ENCODE measurements at places on chromosomes 2 and 18.
A peak's percentile ranks its signal among the peaks of the same experiment; 100 is the strongest.

GRCh38 chr2:128808462-128809258 is 490.0 kb upstream of the HS6ST1 start:
- DNase-seq, result no peak

GRCh38 chr2:239714116-239714515 is 311.0 kb downstream of the NDUFA10 start:
- DNase-seq, result no peak

DNA sequence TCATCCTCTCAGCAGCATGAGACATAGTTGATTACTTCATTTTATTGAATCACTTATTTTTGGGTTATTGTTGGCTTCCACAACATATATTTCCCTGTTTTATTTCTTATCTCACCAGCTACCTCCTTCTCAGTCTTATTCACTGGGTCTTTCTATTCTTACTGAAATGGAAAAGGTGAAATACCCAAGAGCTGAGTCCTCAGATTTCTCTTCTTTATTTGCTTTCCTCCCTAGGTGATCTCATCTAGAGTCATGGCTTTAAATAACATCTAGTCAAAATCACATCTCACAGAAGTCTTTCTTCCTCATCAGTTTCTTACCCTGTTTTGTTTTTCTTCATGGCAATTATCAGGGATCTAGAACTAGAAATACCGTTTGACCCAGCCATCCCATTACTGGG is 105.0 kb upstream of the RBBP8 start:
- DNase-seq, result no peak

DNA sequence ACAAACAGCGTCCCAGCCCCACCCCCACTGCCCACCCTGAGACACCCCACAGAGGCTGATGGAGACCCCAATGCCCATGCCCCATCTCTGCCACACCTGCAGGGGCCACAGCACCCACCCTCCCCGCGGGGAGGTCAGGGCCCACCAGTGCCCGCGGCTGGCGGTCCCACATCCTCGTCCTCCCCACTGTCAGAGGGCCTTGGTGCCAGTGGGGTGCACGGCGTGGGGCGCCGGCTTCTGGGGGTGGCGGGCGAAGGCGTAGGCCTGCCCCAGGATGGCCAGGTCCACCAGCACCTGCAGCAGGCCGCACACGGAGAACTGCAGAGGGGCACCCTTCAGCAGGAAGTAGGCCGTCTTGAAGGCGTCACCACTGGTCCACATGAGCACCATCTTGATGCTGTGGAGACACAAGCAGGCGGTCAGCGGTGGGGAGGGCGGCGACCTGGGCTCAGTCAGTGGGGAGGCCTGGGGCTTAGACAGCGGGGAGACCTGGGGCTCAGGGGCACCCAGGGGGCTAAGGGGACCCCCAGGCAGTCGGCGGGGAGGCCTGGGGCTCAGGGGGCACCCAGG is 47.6 kb downstream of the SLC66A2 start:
- DNase-seq, result no peak

DNA sequence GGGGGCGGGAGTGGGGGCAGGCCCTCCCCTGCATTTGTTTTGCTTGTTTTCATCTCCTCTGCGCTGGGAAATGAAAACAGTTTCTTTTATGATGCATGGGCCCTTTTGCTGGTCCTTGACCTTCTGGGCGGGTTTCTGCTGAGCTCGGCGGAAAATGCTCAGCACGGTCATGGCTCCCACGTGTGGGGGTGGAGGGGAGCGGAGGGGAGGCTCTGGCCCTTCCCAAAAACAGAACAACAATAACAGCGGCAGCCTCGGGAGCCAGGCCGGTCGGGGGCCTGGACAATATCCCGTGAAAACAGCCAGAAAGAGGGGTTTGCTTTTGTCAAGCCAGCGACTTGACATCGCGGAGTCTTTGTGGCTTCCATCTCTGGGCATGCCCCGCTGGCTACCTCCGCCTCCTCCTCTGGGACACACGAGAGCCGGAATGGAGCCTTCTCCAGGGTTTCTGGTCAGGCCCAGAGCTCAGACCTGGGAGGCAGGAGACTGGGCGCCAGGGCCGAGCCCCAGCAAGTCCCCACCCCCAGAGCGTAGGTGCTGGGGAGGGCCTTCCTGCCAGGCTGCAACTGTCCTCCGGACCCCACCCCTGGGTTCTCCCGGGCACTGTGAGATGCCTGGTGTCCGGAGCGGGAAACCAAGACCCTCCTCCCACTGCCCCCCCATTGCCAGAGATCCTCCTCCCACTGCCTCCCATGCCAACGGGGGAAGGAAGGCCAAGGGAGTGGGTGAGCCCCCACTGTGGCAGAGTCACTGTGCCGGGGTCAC is 35.9 kb upstream of the SNED1 start:
- no peak for DNase-seq

DNA sequence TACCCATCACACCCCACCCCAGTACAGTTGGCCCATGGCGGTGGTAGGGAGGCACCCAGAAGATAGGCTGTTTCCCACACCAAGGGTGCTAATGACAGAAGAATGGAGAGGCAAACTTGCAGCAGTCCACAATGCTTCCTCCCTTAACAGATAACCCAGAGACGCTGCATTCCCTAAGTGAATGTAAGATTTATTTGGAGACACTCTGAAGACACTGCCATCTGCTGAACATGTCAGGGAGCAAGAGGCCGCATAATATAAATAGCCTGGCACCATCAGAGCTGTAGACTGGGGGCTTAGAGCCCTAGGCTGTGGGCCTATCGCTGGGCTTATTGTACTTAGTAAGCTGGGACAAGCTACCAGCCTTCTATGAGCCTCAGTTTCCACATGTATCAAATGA is 2.2 kb upstream of the IWS1 start:
- peak; percentile 31 for DNase-seq

GRCh38 chr18:58541789-58542425 is 87.0 kb downstream of the ALPK2 start:
- DNase-seq, result no peak

GRCh38 chr2:112618383-112618782 is 27.4 kb upstream of the SLC20A1 start:
- DNase-seq, result no peak

GRCh38 chr2:9341337-9341887 is 81.9 kb downstream of the ITGB1BP1 start:
- no peak for DNase-seq

- DNase-seq, result no peak
These were observed 31.9 kb upstream of the RPIA start for GRCh38 chr2:88659538-88659915.

- peak; percentile 92 for DNase-seq
These were observed 33.5 kb upstream of the SPRED2 start for GRCh38 chr2:65465857-65466256.

DNA sequence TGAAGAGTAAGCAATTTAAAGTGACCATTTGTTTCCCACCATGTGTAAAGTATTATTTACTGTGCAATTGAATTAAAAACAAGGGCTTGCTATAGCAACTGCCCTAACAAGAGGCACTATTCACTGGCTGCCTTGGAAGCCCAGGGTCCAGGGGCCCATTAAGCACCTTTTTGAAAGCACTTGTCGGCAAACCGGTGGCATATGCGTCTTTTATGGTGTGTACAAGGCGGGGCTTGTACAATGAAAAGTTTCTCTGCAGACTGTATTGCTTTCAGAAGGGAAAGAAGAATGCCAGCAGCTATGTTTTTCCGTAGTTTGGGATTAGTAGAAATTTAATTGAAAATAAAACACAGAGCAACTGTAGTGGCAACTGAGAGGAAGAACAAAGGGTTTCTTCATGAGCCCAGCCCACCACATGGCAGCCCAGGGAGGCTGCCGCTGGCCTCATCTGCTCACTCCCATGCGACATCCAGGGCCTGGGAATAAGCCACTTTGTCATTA is 279.5 kb upstream of the PARD3B start:
- peak; percentile 59 for DNase-seq

- DNase-seq, result no peak
These were observed 371.5 kb downstream of the NUP35 start for GRCh38 chr2:183495589-183496267.

- no peak for DNase-seq
These were observed 8.7 kb upstream of the TXNDC2 start for GRCh38 chr18:9876867-9877654.

DNA sequence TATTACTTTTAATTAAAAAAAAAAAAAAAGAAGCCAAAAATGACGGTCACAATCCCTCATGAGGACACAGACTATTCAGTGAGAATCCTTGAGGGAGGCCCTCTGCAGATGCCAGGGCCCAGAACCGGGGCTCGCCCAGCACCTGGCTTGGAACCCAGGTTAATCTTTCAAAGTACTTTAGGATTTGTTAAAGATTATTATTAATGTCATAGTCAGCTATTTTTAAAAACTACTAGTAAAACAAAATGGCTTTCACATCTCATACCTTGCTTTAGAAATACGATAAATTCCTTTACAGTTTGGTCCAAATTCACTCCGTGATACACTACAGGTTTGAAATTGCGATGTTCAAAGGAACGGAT is 27.1 kb downstream of the C2orf76 start:
- no peak for DNase-seq

GRCh38 chr2:182716650-182716979 is 558 bp downstream of the DNAJC10 start:
- no peak for DNase-seq

- no peak for DNase-seq
These were observed 213.1 kb upstream of the CDH2 start for GRCh38 chr18:28390022-28390421.

DNA sequence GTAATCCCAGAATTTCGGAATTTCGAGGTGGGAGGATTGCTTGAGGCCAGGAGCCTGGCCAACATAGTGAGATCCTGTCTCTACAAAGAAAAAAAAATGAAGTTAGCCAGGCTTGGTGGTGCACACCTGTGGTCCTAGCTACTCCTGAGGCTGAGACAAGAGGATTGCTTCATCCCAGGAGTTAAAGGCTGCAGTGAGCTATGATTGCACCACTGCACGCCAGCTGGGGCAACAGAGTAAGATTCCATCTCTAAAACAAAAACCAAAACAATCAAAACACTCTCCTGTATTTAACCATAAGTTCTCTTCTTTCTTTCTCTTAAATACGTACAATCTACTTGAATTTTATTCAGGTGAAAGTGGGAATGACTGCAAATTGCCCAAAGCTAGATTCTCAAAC is 33.8 kb upstream of the NEDD4L start:
- DNase-seq, result no peak
